ENCODE measurements at places on chromosomes 7 and 10. TPM values are rescaled to one million over a fixed set of nuclear protein-coding genes. Genes with fewer than 3 reads are reported as not detected.

PURB gene
- total RNA-seq: 6.1 TPM

ZNRF2 gene
- total RNA-seq: 8.2 TPM

HOXA9 gene
- total RNA-seq: 0.68 TPM

BET1 gene
- 25.7 TPM for total RNA-seq

GRM8 gene
- total RNA-seq: not detected

YWHAG gene
- 243 TPM for total RNA-seq

CCAR1 gene
- 82.1 TPM for total RNA-seq

ABCA13 gene
- total RNA-seq: 0.05 TPM

GPRIN2 gene
- 29.9 TPM for total RNA-seq

ZNF862 gene
- total RNA-seq: 1.5 TPM

TACR2 gene
- total RNA-seq: 0.07 TPM

LBX1 gene
- total RNA-seq: not detected

WNT16 gene
- not detected for total RNA-seq

CALHM3 gene
- 0.38 TPM for total RNA-seq

IDI2 gene
- not detected for total RNA-seq

SFTPA1 gene
- not detected for total RNA-seq

NRCAM gene
- total RNA-seq: 98.3 TPM

HOXA2 gene
- total RNA-seq: 0.99 TPM

ADAM22 gene
- total RNA-seq: 0.25 TPM

MIOS gene
- total RNA-seq: 19.2 TPM

ARF5 gene
- 159 TPM for total RNA-seq

TAF6 gene
- total RNA-seq: 66.8 TPM

TMED4 gene
- 49.6 TPM for total RNA-seq

KCNMA1 gene
- 67.4 TPM for total RNA-seq

OR9A2 gene
- not detected for total RNA-seq

STEAP1B gene
- total RNA-seq: not detected

SEC24C gene
- total RNA-seq: 59.3 TPM

ANKRD7 gene
- 0.23 TPM for total RNA-seq

CYP2C19 gene
- total RNA-seq: not detected

STEAP1 gene
- total RNA-seq: 13.5 TPM

HABP2 gene
- total RNA-seq: 0.09 TPM

ATOH7 gene
- 0.26 TPM for total RNA-seq

DPP6 gene
- total RNA-seq: not detected

ADCYAP1R1 gene
- 0.08 TPM for total RNA-seq

CCDC172 gene
- total RNA-seq: not detected

IDI1 gene
- total RNA-seq: 17.0 TPM

GIMAP7 gene
- not detected for total RNA-seq

NUTM2D gene
- 1.2 TPM for total RNA-seq

ABCC2 gene
- total RNA-seq: 154 TPM

MBL2 gene
- not detected for total RNA-seq

EZH2 gene
- total RNA-seq: 25.2 TPM

SPDYE2 gene
- total RNA-seq: not detected

PLPP4 gene
- total RNA-seq: 0.18 TPM

CRYGN gene
- not detected for total RNA-seq

ACBD7 gene
- 1.0 TPM for total RNA-seq

GHRHR gene
- 0.29 TPM for total RNA-seq

OGA gene
- 61.6 TPM for total RNA-seq

GSTO2 gene
- 1.7 TPM for total RNA-seq

NUDT13 gene
- total RNA-seq: 2.5 TPM

CNPY4 gene
- total RNA-seq: 12.4 TPM

RBM28 gene
- 54.4 TPM for total RNA-seq

BLOC1S2 gene
- total RNA-seq: 121 TPM

ZNF487 gene
- 8.9 TPM for total RNA-seq

AGR3 gene
- not detected for total RNA-seq

Measured in A549 treated with RU486 at 1 μM for 4 hours (cell line).